Activated CD4-positive, alpha-beta memory T cell treated with anti-CD3 and anti-CD28 coated beads, Interleukin-2, amount 10 ng/mL, durations not matched to agents 7 days and 5 days (primary cell): ENCODE measurements at places on chromosomes 11 and 22. TPM values are rescaled to one million over a fixed set of nuclear protein-coding genes. Genes with fewer than 3 reads are reported as not detected.

F2 gene
- total RNA-seq = not detected

ROBO4 gene
- not detected for total RNA-seq

FADS1 gene
- 63.6 TPM for total RNA-seq

LAYN gene
- total RNA-seq = 0.76 TPM

DNA sequence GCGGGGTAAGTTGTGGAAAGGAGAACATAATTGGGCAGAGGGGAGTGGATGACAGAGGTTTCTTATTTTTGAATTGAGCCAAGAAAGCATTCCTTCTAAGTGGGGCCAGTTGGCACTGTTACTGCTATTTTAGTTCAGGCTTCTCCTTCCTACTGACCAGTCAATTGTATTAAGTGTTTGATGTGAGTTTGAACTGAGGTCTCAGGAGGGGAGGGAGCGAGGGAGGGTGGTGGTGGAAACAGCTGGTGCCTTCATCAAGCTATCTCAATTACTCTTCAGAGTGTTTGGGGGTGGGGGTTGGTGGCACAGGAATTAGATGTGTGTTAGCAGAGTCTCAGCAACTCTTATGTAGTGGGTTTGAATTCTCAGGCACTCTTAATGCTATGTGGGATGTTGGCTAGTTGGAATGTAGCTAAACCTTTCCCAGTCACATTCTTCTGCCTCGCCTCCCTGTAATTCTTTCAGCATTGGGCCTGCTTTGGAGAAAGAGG lies 14.5 kb downstream of the CTNND1 start:
- DNase-seq = no peak

- DNase-seq = no peak
Observed at GRCh38 chr22:23804781-23805291, 18.1 kb downstream of the SMARCB1 start.

DNA sequence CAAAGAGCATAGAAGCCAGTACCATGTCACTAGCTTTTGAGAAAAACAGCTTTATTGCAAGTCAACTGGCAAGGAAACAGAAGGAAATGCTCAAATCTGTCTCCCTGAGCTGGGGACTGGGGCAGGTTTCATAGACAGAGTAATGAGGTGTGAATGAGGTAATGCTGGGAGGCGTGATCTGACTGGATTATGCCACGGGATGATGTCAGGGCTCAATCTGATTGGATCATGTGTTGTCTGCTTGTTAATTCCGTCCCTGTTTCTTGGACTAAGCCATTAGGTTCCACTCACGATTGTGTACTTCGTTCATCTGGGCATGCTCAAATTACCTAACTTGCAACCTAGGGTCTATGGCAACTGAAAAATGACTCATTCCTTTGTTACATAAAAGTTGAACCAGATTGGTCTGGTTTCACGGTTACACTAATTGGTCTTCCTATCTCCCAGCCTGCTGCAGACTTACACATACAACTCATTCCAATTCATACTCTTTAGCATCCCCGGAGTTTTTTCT lies 20.2 kb upstream of the OR10A5 start:
- no peak for DNase-seq

DNA sequence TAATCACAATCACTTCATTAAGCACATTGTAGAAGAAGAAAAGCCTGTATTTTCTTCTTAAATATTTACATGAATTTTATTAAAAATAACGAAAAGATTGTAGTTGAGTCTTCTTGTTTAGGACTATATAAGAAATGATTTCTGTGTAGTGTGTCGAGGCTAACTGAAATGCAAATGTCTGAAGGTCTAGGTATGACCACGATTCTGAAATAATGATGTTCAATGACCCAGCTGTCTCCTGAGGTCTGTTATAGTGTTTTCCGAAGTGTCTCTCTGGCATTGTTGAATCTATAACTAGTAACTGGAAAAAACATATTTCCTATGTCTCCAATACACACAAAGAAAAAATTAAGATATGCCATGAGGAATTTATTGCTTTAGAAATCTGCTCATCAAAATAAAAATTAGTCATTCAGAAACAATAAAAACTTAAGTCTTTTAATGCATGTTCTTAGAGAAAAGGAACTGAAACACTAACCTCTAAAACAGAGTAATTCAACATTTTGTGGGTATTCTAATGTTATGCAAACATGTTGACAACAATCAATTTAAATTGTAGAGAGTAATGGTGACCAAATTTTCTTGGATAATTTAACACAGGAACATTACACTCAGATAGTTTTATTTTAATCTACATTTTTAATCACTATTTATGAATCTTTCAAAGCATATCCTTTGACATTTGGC lies 55.0 kb downstream of the CASP12 start:
- no peak for DNase-seq

DNA sequence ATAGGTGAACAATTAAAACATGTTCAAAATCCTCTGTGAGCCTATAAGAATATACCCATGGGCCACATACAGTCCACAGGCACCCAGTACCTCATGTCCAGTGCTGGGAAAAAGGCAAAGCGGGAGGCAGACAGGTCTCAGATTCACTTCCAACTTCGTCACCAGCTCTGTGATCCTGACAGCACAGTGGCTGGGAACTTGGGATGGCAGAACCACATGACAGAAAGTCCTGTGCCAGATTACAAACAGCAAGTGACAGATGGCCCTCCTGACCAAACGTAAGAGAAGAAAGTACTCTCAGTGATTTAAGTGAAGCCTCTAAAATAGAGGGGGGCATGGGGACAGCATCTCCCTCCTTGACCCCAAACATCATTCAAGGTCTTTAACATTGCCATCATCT lies 5.8 kb downstream of the SLC1A2 start:
- no peak for DNase-seq

- no peak for DNase-seq
Observed at GRCh38 chr22:30054764-30055069, 25.5 kb upstream of the HORMAD2 start.

DNA sequence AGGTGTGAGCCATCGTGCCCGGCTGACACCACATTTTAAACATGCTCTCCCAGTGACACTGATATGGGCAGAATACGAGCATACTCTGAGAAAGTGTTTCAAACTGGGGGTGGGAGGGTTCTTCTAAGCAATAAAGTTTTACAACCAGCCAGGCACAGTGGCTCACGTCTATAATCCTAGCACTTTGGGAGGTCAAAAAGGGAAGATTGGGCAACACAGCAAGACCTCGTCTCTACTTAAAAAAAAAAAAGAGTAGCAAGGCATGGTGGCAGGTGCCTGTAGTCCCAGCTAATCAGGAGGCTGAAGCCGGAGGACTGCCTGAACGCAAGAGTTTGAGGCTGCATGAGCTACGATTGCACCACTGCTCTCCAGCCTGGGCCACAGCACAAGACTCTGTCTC lies 2.2 kb downstream of the GANAB start:
- DNase-seq = no peak

DNA sequence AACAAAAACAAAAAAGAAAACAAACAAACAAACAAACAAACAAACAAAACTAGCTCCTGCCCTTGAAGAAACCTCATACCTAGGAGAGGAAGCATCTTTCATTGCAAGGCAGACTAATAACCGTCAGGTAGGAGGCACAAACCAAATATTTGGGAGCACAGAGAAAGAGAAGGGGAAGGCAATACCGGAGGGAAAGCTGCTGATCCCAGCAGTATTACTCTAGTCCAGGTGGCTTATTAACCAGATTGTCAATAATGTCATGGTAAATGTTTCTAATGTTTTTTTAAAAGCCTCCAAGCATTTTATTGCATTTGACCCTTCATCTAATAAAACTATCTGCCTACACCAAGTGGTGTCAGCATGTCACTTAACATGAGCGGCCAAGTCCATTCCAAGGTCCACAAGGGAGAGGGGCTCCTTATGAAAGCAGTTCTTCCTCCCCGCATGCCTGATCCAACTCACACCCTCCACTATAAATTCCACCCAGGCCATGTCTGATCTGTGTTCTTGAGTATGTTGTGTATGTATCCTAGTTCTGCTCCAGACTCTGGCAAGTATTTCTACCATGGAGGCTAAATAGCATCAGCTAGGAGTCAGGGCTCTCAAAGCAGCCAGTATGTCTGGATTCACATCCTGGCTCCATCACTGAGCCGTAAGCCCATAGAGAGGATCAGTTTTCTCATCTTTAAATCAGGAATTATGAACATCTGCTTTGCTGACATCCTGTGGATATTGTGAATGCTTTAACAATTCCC lies 208.1 kb upstream of the TENM4 start:
- no peak for DNase-seq

DNA sequence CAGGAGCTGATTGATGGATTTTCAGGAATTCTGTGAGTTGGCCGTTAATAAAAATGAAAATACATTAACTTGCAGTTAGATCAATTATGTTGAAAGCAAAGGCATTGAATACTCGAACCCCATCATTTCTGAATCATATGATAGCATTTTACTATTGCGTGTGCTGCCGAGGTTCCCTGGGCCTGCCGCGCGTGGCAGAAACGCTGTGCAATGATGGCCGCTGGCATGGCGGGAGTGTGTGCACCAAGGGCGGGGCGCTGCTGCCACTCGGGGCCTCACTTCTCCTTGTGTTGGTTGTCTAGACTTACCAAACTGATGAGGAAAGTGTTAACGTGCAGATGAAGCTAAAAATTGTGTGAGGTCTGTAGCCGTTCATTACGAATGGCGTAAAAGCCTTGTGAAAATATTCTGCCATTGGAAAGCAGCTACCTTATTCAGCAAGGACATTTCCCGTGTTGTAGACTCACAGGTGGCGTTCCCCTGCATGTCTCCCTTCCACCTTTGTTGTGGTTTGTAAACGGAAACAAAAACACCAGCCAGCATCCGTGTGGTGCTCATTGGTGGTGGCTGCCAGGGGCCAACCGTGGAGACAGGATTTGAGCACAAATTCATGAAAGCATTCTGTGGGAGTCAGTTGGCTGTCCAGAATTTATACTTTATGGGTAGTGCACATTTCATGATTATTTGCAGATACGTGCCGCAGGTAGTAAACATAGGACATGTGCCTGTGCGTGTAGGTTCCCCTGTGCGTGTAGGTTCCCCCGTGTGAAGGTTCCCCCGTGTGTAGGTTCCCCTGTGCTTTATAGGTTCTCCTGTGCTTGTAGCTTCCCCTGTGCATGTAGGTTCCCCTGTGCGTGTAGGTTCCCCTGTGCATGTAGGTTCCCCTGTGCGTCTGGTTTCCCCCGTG lies 5.9 kb upstream of the GRAMD4 start:
- DNase-seq = peak; percentile 84

GRCh38 chr22:27895600-27895999 lies 23.5 kb downstream of the PITPNB start:
- DNase-seq = no peak

- no peak for DNase-seq
Observed at GRCh38 chr11:119816660-119817059, 87.7 kb upstream of the NECTIN1 start.

- no peak for DNase-seq
Observed at GRCh38 chr11:100753571-100753970, 66.5 kb downstream of the ARHGAP42 start.

DNA sequence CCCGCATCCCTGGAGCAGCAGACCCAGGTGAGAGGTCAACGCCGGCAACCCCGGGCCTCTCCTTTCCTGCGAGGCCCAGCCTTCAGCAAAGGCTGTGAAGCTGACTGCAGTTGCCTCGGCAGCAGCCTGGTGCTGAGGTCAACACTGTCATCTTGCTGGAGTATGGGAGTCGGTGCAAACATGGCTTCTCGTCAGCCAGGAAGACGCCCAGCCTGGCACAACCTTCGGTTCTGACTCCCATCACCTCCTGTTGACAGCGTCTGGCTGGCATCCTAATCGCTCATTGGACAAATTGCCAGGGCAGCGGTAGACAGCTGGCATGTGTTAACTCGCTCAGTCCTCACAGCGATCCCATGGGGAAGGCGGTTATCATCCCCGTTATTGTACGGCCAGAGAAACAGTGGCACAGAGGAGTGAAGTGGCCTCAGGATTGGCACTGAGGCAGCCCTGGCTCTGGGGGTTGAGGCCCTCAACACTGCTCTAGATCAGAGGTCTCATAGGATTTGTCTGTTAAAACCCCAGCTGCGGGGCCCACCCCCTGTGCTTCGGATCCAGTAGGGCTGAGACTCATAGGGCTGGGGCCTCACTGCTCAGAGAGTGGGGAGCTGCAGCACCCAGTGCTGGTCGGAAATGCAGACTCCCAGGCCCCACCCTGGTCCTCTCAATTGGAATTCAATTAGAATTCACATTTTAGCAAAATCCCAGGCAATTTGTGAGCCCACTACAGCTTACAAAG lies 39.3 kb upstream of the TP53I11 start:
- DNase-seq = no peak

DNA sequence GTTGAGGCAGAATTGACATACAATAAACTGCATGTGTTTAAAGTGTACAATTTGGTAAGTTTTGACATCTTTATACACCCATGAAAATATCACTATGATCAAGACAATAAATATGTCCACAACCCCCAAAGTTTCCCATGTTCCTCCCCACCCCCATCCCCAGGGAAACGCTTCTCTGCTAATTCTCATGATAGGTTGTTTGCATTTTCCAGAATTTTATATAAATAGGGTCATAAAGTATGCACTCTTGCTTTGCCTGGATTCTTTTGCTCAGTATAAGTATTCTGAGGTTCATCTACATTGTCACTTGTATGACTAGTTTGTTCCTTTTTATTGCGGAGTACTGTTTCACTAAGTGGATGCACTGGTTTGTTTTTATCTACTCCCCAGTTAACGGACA lies 35.6 kb downstream of the MYEOV start:
- DNase-seq = no peak

GRCh38 chr11:119676461-119677020 lies 52.5 kb downstream of the NECTIN1 start:
- DNase-seq = no peak

DNA sequence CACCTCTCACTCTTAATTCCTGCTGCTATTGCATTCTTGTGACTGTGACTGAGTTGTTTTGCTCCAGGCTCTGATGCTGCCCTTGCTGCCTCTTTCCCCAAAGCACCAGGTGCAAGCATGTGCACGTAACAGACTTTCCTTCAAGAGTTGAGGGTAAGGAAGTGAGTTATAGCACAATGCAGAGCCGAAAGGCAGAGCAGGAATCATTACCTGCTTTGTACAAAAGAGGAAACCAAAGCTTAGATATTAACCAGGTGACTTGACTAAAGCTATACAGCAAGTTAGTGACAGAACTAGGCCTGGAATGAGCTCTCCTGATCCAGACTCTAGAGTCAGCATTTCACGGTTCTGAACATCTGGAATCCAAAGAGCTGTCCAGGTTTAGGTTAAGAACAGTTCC lies 33.6 kb downstream of the NEU3 start:
- DNase-seq = no peak

- DNase-seq = no peak
Observed at GRCh38 chr11:99015634-99016454, 4.9 kb upstream of the CNTN5 start.

DNA sequence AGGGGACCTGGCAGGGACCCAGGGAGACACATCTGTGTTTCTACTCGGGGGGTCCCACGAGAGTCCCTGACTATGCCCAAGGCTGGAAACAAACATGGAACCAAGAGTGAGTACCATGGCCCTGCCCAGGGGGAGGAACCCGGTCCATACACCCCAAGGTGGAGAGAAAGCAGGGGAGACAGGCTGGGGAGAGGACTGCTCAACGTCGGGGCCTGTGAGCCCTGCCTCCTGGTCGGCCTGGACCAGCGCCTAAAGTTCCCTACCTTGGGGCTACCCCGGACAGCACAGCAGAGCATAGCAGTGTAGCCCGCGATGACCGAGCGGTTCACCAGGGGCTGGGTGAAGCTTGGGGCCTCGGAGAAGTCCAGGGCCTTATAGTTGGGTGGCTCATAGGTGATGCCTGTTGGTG lies 20.2 kb downstream of the MYBPC3 start:
- no peak for DNase-seq

- no peak for DNase-seq
Observed at GRCh38 chr22:49847751-49848689, 5.6 kb upstream of the ZBED4 start.
